ENCODE measurements at places on chromosomes 2 and 18. TPM values are rescaled to one million over a fixed set of nuclear protein-coding genes. Genes with fewer than 3 reads are reported as not detected.

DNA sequence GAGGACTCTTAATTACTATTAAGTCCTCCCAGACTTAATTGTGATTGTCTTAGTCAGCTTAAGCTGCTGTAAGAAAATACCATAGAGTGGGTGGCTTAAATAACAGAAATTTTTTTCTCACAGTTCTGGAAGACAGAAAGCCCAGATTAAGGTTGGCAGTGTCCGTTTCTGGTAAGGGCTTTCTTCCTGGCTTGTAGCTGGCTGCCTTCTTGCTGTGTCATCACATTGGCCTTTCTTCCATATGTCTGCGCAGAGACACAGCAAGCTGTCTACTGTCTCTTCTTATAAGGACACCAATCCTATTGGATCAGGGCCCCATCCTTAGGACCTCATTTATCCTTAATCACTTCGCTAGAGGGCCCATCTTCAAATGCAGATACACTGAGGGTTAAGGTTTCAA, 38.5 kb downstream of the ASXL3 start:
- DNase-seq = no peak

DNA sequence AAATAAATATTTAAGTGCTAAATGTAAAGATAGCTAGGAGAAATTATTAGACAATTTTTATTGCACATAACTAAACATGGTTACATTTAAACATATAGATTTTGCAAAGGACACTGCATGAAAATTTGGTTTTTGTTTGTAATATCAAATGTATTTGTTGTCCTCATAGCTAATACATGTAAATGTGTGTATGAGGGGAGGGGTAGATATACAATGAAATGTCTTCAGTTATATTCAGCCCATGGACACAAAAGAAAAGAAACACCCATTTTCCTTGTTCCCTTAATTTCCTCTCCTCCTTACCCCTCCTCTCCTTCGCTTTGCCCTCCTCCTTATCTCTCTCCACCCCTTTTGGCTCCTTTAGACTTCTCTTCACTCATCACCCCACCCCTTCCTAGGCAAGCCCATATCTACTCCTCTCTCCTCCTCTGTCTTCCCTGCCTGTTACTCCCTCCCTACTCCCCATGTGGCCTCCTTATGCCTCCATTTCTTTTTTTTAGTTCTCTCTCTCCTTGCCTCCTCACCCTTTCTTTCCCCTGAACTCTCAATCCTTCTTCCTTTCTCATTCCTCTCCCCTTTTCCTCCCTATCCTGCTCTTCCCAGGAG, 1.4 kb downstream of the COL3A1 start:
- peak; percentile 67 for DNase-seq

DNA sequence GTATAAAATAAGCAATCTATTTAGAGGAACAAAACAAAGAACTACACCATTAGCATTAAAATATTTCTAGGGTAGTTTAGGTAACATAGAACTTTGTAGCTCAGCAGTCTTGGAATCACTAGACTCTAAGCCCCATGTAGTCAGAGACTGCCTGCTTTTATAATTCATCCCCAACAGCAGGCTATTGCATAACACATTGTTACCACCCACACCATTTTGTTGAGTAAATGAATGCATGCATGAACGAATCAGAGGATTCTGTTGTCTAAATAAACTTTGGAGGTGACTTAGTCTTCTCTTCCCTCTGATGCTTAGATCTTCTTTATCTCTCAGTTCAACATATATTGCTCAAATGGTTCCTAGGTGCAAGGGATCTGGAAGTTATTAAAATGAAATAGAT, 167.6 kb upstream of the TNP1 start:
- DNase-seq = no peak

The ACADL gene
- 9.9 TPM for total RNA-seq

DNA sequence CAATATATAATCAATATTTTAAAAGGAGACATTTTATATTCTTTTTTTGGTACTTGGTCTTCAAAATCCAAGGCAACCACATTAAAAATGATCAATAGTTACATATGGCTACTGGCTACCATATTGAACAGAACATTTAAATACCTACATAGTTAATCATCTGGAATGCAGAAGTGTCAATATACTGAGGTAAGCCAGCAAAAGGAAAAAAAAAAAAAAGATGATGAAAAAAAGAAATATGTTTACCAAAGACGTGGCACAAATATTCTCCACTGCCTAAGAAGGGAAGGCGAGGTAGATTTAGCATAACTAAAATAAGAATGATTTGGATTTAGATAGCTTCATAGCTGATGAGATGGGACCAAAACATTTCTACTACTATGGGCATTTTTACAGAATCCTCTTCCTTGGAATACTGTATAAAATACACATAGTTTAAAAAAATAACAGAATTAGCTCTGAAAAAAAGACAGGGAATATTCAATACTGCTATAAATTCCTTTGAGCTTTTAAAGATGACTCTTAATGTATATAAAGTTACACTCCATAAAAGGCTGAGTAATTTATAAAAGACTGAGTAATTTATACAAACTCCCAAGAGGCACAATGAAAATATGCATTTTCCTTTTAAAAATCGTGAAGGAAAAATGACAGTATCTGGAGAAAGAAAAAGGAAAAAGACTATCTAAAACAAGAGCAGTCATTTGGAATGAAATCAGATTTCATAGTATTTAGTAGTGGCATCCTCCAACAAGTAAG, 63.5 kb downstream of the CDH2 start:
- no peak for DNase-seq

- no peak for DNase-seq
These were observed 1.8 kb downstream of the IL18RAP start for GRCh38 chr2:102424754-102425153.

- no peak for DNase-seq
These were observed 179.6 kb downstream of the RNF144A start for GRCh38 chr2:7096726-7097352.

All from ovary (tissue), 10 donors.